GM18507 (cell line): ENCODE measurements at places on chromosomes 5 and 9.

DNA sequence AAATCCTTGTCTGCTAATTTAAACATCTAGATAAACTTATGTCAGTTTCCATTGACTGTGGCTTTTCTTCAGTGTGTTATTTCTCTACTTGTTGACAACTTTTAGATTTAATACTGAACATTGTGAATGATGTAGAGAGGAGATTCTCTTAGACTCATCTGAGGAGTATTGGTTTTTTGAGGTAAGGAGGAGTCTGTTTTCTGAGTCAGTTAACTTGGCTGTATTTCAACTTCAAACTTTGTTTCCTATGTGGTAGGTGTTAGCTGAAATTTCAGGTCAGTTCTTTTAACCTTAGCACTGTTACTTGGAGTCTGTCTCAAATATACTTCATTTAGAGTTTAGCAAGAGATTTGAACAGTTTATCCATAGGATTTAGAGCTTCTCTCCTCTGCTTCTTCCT lies 67.9 kb downstream of the XRCC4 start:
- no peak for DNase-seq

DNA sequence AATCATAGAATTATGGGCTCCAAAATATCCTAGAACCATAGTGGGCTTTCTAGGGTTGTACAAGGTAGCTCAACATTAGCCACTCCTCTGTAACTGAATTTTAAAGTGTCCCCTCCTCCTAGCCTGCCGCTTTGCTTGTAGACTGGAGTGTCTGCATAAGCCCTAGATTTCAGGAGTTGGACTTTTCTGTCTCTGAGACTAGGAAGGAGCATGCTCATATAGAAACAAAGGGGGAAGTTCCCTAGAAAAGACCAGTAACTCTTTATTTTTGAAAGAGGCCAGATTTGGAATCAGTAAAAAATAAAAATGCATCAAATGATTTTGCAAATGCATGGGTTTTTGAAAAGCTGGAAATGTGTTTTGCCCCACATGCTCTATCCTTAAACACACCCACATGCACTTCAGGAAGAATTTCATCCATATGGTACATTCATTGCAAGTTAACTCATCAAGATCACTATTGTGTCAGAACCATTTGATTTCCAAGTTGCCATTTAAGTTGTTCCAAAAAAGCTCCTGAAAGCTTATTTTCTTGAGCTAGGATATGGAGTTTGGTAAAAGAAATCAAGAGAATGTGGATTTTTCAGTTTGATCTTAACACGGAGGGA lies 121.0 kb upstream of the NR3C1 start:
- no peak for DNase-seq

- peak; percentile 11 for DNase-seq
These were observed 49.8 kb downstream of the SGCD start for GRCh38 chr5:156376751-156377150.

DNA sequence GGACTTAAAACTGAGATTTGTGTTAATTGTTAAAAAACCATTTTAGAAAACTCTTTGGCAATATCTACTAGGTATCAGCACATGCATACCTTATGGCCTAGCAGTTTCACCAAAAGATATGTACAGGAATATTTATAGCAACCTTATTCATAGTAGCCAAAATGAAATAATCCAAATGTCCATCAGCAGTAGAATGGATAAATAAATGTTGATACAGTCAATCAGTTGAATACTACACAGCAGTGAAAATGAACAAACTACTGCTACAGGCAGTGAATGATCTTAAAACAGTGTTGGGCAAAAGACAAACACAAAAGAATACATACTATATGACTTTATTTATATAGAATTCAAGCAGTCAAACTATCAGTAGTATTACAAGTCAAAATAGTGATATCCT lies 16.4 kb downstream of the RFESD start:
- no peak for DNase-seq

DNA sequence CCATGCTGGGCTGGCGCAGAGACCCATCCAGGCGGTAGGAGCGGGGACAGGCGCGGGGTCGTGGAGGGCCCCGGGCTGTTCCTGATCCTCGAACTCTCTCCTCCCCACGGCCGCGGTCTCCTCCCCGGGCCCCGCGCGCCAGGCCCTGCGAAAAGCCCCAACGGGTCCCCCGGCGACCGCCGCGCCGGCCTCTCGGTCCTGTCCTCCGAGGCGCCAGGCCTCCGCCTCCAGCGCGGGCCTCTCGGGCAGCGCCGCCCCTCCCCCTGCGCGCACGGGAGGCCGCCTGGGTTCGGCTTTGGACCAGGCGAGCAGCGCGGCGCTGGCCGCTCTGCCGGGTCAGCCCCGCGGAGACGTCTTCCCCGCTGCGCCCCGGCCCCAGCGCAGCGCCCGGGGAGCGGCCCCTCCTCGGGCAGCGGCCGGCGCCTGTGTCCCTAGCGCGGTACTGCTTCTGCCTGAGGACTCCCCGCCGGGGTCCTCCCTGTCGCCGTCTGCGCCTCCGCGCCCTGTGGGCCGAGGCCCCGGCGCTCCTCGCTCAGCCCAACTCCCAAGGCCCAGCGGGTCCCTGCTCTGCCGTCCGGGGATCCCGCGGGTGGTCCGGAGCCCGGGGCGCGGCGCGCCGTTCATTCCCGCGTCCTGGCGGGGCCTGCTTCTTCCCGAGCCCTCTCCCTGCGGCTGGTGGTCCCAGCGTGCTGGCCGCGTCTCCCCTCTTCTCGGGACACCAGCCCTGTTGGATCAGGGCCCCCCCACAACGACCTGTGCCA lies 13.4 kb downstream of the COL23A1 start:
- no peak for DNase-seq

DNA sequence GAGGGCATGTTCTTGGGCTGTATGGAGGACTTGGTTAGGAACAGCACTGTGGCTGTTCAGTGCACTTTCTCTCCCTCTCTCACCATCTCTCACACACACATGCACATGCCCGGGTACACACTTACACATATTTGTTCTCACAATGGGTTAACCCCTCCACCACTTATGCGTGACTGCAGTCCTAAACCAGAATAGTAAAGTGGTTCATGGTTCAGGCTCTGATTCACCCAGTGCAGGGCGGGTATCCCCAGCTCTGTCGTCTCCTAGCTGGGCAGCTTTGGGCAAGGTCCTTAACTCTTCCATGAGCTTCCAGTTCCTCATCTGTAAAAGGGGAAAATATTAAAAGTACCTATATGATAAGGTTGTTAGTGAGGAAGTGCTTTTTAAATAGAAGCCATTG lies 45.3 kb upstream of the GALNT10 start:
- DNase-seq = no peak

DNA sequence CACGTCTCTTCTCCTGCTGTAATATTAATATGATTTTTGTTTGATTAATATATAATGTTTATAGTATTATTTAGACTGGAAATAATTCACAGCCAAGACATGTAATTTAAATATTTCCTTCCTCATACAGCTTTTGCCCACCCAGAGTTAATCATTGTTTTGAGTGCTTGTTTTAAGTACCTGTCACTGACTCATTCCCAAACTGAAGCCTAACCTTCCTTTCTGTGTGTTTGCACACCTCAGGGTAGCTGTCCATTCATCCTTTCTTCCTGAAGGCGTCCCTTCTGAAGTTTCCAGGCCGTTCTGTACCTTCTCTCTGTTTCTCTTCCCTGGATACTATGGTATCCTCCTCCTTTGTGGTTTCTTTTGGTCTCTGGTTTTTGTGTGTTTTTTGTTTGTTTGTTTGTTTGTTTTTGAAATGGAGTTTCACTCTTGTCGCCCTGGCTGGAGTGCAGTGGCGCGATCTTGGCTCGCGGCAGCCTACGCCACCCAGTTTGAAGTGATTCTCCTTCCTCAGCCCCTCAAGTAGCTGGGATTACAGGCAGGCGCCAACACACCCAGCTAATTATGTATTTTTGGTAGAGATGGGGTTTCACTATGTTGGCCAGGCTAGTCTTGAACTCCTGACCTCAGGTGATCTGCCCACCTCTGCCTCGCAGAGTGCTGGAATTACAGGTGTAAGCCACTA lies 312.4 kb downstream of the DOCK8 start:
- DNase-seq = peak; percentile 28

DNA sequence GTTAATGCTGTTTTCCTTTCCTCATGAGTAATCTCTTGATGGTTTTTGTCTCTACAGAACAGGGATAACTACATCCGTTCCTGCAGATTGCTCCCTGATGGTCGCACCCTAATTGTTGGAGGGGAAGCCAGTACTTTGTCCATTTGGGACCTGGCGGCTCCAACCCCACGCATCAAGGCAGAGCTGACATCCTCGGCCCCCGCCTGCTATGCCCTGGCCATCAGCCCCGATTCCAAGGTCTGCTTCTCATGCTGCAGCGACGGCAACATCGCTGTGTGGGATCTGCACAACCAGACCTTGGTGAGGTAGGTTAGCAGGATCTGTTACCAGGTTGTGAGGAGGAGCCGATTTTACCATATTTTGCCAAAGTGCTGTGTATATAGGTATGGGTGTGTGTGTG lies 148.2 kb downstream of the TLE4 start:
- no peak for DNase-seq

- DNase-seq = no peak
These were observed 447.9 kb downstream of the SPATA31D1 start for GRCh38 chr9:82436475-82436874.

GRCh38 chr9:85973238-85973637 lies 32.3 kb downstream of the NAA35 start:
- DNase-seq = no peak

DNA sequence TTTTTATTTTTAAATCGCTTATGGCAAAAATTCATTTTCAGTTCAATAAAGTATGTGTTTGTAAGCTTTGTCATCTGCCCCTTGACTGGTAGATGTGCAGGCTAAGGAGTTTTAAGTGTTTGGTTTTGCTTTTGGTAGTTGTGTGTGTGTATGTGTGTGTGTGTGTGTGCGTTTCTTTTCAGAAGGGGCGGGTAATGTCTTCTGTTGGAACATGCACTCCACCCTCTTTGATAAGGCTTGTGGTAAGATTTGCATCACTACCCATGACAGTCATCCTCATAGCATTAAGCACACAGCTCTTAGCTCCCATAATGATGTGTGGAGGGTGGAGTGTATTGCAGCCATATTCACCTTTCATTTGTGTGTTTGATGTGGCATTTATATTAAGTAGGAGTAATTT lies 92.1 kb upstream of the FSD1L start:
- DNase-seq = no peak

DNA sequence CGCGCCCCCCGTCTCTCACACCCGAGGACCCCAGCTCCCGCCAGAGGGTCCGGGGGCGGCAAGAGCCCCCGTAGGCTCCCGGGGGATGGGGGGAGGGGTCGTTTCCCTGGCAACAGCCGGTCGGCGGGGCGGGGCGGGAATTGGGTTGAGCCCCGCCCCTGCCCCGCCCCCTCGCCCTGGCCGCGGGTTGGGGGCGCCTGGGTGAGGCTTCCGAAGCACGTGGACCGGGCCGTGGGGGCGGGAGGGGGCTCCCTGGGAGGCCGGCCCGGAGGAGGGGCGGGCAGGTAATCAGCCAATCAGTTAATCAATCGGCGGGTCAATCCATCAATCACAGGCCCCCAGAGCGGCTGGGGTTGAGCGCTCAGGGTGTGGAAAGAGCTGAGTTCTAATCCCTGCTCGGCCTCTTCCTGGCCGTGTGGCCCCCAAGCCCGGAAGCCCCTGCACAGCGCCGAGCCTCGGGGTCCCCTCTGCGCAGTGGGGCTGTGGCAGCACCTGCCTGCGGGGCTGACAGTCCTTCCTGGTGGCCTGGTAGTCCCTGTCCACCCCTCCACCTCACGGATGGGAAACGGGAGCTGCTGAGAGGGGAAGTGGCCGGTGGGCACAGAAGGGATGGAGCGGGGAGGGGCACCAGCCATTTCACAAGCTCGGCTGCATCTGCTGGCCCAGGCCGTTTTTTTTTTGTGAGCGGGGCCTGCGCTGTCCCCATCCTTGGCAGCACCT lies 174.2 kb upstream of the IER5L start:
- no peak for DNase-seq

- DNase-seq = no peak
These were observed 307.8 kb upstream of the PAPPA start for GRCh38 chr9:115845648-115846312.

DNA sequence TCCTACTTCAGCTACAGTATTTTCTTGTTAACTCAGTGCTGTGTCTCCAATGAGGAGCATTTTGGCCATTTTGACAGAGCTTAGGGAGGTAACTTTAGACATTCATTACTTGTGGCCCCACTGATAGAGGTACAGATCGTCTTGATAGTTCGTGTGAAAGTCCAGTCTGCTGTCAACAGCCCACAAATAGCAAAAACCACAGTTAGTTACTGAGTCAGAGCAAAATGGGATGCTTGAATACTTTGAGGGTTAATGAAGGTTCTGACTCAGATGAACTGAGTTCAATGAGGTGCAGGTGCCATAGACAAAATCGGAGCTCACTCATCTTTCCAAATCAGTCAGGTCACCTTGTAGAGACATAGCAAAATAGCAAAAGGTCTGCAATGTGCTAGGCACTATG lies 163.1 kb upstream of the TLE4 start:
- no peak for DNase-seq

- no peak for DNase-seq
These were observed 255.3 kb upstream of the GRIN3A start for GRCh38 chr9:101993771-101994170.

GRCh38 chr5:180807046-180807445 lies 4.4 kb upstream of the MGAT1 start:
- DNase-seq = no peak

- no peak for DNase-seq
These were observed 5.2 kb upstream of the SPRY4 start for GRCh38 chr5:142330026-142330425.

- no peak for DNase-seq
These were observed 17.5 kb upstream of the OR13C9 start for GRCh38 chr9:104635456-104635855.

DNA sequence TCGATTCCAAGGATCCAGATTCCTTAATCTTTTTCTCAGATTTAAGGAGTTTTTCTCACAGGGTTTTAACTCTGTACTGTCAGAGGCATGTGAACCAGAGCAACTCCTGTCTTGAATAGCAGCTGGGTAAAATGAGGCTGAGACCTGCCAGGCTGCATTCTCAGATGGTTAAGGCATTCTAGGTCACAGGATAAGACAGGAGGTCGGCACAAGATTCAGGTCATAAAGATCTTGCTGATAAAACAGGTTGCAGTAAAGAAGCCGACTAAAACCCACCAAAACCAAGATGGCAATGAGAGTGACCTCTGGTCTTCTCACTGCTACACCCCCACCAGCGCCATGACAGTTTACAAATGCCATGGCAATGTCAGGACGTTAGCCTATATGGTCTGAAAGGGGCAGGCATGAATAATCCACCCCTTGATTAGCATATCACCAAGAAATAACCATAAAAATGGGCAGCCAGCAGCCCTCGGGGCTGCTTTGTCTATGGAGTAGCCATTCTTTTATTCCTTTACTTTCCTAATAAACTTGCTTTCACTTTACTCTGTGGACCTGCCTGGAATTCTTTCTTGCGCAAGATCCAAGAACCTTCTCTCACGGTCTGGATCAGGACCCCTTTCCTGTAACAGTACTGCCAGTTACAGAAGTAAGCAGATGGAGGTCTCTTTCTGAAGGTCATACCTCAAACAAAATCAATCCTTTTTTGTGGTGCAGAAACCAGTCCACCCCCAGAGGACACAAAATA lies 87.1 kb downstream of the SLC38A9 start:
- DNase-seq = no peak
